Thoracic aorta (tissue), 2 donors: ENCODE measurements at places on chromosomes 13 and 19.
A peak's percentile ranks its signal among the peaks of the same experiment; 100 is the strongest.

- H3K4me1 ChIP-seq: peaks cover 46% of the 10 kb centered on the region
- no peak overlapping the region for H3K27ac ChIP-seq
- H3K4me3 ChIP-seq: no peak overlapping the region
- no peak for DNase-seq
- H3K27me3 ChIP-seq: no peaks in the 10 kb centered on the region
These were observed 40.2 kb downstream of the SMIM24 start for GRCh38 chr19:3440082-3440481.

DNA sequence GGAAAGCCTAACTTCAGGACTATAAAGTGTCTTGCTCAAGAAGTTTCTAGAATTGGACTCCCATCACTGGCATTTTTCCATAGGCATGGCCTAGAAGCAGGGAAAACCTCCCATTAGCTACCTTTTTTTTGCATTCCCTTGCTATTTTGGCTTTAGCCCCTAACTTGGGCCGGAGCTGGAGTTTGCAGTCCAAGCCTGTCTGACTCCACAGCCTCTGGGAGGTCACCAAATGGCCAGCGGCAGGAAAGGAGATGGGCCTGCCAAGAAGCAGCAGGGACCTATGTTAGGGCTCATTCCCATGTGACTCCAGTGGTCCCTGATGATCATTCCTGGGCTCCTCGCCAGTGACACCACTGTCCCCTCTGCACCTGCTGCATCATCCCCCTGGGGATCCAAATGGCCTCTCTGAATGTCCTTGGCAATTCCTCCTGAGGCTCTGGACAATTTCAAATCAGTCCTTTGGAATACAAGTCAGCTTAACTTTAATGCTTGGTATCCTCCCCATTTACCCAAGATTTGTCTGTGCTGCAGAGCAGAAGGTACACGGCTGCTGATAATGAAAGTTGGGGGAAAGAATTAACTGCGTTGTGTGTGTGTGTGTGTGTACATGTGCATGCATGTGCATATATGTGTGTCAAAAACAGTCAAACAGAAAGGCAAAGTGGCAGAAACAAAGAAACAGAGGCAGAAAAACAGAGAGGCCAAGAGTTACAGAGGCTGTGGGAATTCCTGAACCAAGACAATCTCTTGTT, 69.8 kb upstream of the SERP2 start:
- DNase-seq: no peak
- no peaks in the 10 kb centered on the region for H3K27me3 ChIP-seq
- peak overlapping the region; percentile 77 for H3K27ac ChIP-seq
- no peak overlapping the region for H3K4me3 ChIP-seq
- peaks cover 34% of the 10 kb centered on the region for H3K4me1 ChIP-seq

- H3K27me3 ChIP-seq: peaks cover 10% of the 10 kb centered on the region
- H3K4me1 ChIP-seq: no peaks in the 10 kb centered on the region
- no peak overlapping the region for H3K4me3 ChIP-seq
These were observed 115.1 kb upstream of the CACNA1A start for GRCh38 chr19:13621413-13621812.

DNA sequence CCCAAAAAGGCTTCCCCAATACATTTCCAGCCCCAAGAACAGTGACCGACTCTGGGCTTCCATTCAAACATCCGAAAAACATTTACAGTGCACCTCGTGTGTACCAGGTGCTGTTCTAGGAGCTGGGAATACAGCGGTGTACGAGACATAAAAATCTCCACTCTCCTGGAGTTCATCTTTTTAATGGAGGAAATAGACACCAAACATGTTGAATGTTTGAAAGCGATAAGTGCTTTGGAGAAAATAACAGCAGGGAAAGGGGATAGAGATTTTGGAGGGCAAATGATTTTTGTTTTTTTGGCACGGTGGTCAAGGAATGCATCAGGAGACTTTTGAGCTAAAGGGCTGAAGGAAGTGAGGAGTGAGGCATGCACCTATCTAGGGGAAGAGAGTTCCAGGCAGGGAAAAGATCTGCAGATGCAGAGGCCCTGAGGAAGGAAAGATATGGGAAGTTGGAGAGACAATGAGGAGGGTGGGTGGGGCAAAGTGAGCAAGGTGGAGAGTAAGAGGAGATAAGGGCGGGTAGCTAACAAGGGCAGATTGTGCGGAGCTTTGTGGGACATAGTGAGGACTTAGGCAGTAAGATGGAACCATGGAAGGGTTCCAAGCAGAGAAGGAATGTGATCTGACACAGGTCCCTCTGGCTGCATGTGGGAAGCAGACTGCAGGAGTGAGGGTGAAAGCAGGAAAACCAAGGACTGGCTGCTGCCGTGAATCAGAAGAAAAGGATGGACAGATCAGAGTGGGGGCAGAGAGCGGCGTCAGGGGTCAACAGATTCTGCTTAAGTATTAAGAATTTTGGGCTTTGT, 703 bp upstream of the FBL start:
- H3K4me3 ChIP-seq: peak overlapping the region; percentile 99
- no peak for DNase-seq
- H3K27ac ChIP-seq: peak overlapping the region; percentile 92
- no peaks in the 10 kb centered on the region for H3K36me3 ChIP-seq
- peaks cover 23% of the 10 kb centered on the region for H3K4me1 ChIP-seq

DNA sequence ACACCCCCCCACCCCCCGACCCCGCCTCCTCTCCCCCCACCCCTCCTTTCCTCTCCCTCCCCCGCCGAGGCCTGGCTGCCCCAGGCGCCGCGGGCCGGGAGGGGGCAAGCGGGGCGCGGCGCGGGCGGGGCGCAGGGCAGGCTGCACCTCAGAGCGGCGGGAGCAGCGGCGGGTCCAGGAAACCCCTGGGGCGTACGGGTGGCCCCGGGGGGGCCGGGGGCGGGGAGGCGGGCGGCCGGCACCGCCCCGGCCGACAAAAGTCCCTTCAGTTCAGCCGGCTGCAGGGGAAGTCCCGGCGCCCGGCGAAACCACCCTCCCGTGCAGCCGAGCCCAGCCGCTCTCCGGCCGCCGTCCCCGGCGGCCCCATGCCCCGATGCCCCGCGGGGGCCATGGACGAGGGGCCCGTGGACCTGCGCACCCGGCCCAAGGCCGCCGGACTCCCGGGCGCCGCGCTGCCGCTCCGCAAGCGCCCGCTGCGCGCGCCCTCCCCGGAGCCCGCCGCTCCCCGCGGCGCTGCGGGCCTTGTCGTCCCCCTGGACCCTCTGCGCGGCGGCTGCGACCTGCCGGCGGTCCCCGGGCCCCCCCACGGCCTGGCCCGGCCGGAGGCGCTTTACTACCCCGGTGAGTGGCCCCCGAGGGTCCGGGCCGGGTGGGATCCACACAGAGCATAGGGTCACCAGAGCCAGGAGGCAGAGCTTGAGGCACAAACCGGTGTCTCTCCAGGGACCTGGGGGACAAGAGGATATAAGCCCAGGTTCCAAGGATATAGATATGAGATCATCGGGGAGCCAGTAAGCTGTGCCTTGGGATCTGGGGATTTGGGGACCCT, at the start of gene BCL3:
BCL3 (plus strand) TSS at position 283 of the 829 bp plus-strand sequence; CDS start at position 366, 83 bp downstream.
- peak within 1 kb of the TSS; percentile 91 for H3K4me3 ChIP-seq
- H3K36me3 ChIP-seq: peaks cover 3% of the 10 kb centered on the region
- H3K27ac ChIP-seq: peak within 1 kb of the TSS; percentile 88
- DNase-seq: no peak
- no peaks in the 10 kb centered on the region for H3K27me3 ChIP-seq
- peaks cover 72% of the 10 kb centered on the region for H3K4me1 ChIP-seq

DNA sequence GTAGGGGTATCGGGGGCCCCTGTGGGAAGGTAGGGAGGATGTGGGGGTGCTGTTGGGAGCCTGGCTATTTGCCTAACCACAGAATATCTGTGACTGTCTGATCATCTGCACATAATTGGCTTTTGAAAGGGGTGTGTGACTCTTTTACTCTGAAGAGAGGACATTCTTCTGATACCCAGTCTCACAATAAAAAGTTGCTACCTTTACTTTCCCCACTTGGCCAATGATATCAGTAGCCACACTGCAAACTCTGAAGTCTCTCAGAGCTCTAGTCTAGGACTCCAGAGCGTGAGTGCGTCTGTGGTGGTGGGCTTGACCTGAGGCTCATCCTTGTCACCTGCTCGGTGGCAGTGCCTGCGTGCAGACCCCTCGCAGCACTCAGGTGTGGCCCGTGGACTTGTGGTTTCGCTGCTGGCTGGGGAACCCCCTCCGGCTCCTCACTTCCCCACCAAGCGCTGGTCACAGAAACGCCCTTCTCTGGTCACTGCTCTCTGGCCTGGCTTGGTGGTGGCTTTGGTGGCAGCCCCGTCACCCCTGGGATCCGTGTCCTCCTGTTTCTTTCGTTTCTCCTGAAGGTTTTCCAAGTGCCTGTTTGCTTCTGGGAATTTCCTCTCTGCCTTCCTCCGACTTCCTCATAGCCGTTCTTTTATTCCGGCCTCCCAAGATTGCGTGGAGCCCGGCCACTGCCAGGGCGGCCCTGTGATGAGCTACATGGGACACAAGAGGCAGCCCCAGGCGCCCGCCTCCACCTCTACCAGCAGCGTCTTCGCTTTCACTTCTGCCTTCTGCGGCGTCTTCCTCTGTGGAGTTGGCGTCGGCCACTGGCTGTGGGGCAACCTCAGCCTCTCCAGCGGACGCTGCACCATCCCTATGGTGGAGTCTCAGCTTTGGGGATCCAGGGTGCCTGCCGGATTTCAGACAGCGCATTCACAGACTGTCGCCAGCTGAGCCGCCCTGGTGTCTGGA, 78.0 kb downstream of the ATP11A start:
- H3K4me3 ChIP-seq: no peak overlapping the region
- H3K27me3 ChIP-seq: no peaks in the 10 kb centered on the region
- no peaks in the 10 kb centered on the region for H3K36me3 ChIP-seq
- no peak overlapping the region for H3K27ac ChIP-seq
- DNase-seq: no peak

- no peak overlapping the region for H3K4me3 ChIP-seq
- no peak for DNase-seq
- peaks cover 8% of the 10 kb centered on the region for H3K4me1 ChIP-seq
- H3K27me3 ChIP-seq: no peaks in the 10 kb centered on the region
- H3K27ac ChIP-seq: no peak overlapping the region
These were observed 147.3 kb downstream of the SLC7A1 start for GRCh38 chr13:29448174-29448573.

- H3K27me3 ChIP-seq: no peaks in the 10 kb centered on the region
- no peak for DNase-seq
- H3K27ac ChIP-seq: no peak overlapping the region
- no peaks in the 10 kb centered on the region for H3K36me3 ChIP-seq
These were observed 58.0 kb upstream of the ZNF536 start for GRCh38 chr19:30314056-30314804.

DNA sequence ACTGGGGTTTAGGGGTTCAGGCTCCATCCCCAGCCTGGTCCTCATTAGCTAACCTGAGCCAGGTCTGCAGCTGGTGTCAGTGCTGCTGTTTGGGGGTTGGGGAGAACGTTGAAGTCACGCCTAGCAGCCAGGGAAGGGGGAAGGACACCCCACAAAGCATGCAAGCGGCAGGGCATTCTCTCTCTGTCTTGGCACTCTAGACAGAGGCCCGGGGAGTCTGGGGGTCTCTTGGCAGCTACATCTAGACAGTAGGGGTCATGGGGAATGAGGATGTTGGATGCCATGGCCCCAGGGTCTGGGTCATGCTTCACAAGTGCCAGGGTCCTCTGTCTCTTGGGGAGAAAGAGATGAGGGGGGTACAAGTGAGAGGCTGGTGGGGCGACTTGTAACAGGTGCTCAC, 2.6 kb downstream of the ERICH4 start:
- H3K36me3 ChIP-seq: no peaks in the 10 kb centered on the region
- H3K27ac ChIP-seq: no peak overlapping the region
- DNase-seq: no peak
- H3K27me3 ChIP-seq: no peaks in the 10 kb centered on the region
- H3K4me1 ChIP-seq: no peaks in the 10 kb centered on the region
- H3K4me3 ChIP-seq: no peak overlapping the region

- DNase-seq: no peak
- H3K27ac ChIP-seq: no peak overlapping the region
- peak overlapping the region; percentile 76 for H3K4me3 ChIP-seq
- H3K4me1 ChIP-seq: peaks cover 15% of the 10 kb centered on the region
- no peaks in the 10 kb centered on the region for H3K36me3 ChIP-seq
- H3K27me3 ChIP-seq: no peaks in the 10 kb centered on the region
These were observed 5.0 kb downstream of the RNF225 start for GRCh38 chr19:58400316-58400915.

GRCh38 chr19:51489113-51489512, 10.8 kb downstream of the CEACAM18 start:
- H3K27me3 ChIP-seq: no peaks in the 10 kb centered on the region
- H3K4me3 ChIP-seq: no peak overlapping the region
- no peaks in the 10 kb centered on the region for H3K36me3 ChIP-seq
- H3K27ac ChIP-seq: no peak overlapping the region
- DNase-seq: no peak

DNA sequence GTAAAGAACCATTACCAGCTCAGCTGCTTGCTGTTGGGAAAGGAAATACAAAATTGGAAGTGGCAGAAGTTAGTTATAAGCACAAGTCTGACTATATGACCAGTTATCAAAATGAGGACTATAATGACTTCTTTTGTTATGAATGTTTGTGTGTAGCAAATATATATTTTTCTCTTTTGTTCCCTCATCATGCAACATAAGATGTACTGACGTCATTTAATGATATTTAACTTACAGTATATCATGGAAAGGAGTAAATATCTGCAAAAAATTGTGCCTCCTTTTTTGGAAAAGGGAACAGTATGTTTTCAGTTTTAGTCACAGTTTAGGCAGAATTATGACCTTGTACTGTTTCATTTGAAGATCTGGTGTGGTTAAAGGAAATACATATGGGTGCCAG, 356.3 kb upstream of the SLITRK5 start:
- no peak overlapping the region for H3K4me3 ChIP-seq
- no peaks in the 10 kb centered on the region for H3K27me3 ChIP-seq
- H3K27ac ChIP-seq: no peak overlapping the region
- DNase-seq: no peak
- no peaks in the 10 kb centered on the region for H3K4me1 ChIP-seq

DNA sequence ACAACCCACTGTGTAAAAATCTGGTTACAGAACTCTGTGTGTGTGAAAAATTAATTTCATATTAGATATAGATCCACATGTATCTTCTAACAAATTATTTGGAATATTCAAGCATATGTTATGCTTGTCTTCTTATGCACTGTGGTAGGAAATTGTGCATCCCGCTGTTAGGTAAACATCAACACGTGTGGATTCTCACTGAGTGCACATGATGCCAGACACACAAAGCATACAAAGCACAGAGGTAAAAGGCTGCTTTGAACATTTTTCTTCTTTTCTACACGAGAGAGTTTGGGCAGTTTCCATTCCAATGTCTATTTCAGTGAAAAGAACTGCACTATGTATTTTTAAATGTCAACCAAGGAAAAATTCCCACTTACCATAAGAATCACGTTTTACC, 354.9 kb downstream of the PCDH9 start:
- no peaks in the 10 kb centered on the region for H3K27me3 ChIP-seq
- DNase-seq: no peak
- H3K27ac ChIP-seq: no peak overlapping the region
- no peak overlapping the region for H3K4me3 ChIP-seq
- no peaks in the 10 kb centered on the region for H3K4me1 ChIP-seq

- H3K27me3 ChIP-seq: no peaks in the 10 kb centered on the region
- no peaks in the 10 kb centered on the region for H3K4me1 ChIP-seq
- H3K27ac ChIP-seq: no peak overlapping the region
- H3K4me3 ChIP-seq: no peak overlapping the region
These were observed 27.6 kb downstream of the KCNC3 start for GRCh38 chr19:50301607-50301971.
